ENCODE measurements at places on chromosomes 7 and 10.

- no peak for DNase-seq
Measured at GRCh38 chr10:4485636-4486035, 340.4 kb upstream of the AKR1E2 start.

DNA sequence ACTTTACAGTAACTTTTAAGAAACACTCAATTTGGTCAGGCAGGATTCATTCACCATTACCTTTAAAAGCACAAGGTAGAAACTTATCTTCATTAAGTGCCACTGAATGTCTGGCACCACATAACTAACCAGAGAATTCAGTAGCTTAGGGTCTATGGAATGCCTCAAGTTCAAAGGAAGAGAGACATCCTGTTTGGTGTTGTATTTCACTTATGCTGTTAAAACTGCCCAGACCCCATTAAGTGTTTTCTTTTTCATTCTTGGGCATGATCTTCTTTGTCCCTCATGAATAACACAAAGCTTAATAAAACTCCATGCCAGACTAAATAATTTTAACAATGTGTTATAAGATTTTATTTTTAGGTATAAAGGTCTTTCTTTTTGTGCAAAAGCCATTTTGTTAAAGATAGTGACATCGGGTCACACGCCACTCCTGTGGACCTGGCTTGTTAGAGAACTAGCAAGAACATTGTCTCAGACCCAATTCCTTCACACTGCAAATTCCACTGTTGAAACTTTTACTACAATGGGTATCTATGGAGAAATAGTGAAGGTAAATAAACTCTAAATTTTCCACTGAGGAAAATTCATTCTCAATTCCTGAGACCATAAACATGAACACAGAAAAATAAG, 221.0 kb downstream of the TWIST1 start:
- no peak for DNase-seq

DNA sequence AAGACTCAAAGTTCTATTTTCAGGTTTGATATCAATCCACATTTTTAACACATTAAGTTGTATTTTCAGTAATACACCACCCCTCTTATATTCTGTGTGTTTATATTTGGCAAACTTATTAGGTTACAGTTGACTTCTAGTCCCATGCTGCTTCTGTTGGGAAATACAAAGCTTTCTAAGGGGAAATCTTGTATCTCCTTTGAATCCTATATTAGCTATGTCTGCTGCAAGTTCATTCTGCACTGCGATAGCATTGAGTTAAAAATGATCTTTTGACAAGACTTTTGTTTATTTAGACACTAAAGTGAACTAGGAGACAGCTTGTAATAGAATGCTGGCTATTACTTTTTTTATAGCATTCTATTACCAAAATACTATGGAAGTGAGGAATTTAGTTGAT, 625.1 kb upstream of the ANKRD30A start:
- DNase-seq, result no peak

GRCh38 chr7:20963556-20964280, 177.0 kb upstream of the SP8 start:
- no peak for DNase-seq

DNA sequence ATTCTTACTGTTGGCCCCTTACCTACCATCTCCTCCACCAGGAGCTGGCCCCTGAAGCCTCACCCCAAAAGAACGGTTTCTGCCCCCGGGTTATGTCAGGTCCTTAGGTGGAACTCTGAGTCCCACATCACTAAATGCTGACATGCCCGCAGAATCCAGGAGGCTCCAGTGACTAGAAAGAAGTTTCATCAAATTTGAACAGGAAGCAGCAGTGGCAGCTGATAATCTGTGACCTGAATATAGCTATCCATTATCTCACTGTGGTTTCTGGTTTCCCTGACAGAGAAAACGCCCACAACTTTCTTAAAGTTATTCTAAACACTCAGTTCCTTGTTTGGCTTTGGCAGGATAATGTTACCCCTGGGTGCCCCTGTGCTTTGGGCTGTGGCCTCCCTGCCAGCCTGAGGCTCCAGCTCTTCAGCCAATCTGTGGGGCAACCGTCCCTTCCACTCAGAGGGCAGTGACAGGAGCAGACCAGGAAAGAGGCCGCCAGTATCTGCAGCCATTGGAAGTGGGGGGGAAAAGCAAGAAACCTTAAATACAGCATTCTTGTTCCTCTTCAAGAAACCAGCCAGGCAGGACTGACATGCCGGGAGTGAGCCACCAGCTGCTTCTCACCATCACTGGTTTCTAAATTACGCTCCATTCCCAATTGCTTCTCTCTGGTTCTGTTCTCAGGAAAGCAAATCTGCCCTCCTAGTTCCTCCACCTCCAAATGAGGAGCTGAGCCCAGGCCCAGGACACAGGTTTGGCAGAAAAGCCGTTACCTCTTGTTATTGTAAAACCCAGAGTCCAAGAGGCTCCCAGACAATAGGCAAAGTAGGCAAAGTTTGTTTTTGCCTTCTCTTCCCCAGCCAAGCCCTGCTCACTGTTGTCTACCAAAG, 41.2 kb upstream of the VCL start:
- DNase-seq, result peak; percentile 67

- peak; percentile 25 for DNase-seq
Measured at GRCh38 chr10:3096149-3096548, 28.8 kb downstream of the PFKP start.

- DNase-seq, result no peak
Measured at GRCh38 chr7:4052130-4052529, 630.0 kb upstream of the FOXK1 start.
